Nucleus accumbens (tissue), 56 donors: ENCODE measurements at places on chromosomes 6 and 20.

DNA sequence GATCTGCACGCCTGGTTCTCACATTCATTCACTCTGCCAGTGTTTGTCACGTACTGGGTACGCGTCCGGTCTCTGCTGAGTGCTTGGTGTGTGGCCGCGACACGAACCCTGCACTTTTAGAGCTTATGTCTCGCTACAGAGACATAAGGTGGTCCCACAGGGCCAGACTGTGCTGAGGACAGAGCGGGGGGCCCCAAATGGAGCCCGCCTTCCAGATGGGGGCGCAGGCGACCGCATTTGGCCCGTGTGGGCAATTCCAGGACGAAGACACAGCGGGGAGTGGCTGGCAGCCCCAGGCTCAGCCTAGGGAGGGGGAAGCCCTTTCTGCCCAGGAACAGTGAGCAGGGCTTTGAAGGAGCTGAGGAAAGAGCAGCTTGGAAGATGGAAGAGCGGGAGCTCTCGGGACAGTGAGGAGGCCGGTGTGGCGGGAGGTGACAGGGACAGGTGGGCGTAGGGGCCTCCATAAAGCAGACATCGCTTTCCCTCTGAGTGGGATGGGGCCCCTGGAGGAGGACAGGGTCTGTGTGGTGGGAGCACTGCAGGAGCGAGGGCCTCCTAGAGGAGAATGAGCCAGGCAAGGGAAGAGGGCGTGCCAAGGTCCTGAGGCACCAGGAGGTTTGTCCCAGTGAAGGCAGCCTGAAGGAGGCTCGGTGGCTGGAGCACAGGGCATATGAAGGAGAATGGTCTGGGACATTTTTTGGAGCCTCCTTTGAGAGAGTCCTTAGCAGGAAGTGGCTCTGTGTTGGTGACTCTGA, 7.8 kb upstream of the MTG2 start:
- no peak for DNase-seq

DNA sequence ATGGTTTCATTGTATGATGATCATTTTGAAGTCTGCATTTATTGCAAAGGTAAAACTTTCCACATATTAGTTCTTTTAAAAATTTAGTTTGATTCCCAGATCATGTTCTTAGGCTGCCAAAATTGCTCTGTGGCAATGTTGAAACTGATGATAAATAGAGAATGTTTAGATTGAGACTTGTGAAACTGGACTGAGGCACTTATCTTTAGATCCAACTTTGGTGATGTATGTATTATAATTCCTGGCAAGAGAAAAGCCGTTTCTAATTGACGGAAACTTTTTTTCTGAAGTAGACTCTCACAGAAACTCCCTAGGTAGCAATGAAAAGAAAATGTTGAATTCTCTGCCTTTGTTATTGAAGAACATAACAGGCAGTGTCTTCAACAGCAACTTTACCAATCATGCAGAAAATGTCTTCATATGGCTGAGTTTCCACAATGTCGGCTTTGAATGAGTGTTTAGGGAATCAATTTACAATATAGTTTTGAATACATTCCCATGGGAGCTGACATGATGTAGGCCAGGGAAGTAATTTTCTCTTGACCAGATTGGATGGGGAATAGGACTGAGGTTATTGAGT, 456.2 kb downstream of the CD109 start:
- DNase-seq: no peak

- DNase-seq: peak; percentile 0
Observed at GRCh38 chr20:15708984-15709598, 864.2 kb downstream of the KIF16B start.

DNA sequence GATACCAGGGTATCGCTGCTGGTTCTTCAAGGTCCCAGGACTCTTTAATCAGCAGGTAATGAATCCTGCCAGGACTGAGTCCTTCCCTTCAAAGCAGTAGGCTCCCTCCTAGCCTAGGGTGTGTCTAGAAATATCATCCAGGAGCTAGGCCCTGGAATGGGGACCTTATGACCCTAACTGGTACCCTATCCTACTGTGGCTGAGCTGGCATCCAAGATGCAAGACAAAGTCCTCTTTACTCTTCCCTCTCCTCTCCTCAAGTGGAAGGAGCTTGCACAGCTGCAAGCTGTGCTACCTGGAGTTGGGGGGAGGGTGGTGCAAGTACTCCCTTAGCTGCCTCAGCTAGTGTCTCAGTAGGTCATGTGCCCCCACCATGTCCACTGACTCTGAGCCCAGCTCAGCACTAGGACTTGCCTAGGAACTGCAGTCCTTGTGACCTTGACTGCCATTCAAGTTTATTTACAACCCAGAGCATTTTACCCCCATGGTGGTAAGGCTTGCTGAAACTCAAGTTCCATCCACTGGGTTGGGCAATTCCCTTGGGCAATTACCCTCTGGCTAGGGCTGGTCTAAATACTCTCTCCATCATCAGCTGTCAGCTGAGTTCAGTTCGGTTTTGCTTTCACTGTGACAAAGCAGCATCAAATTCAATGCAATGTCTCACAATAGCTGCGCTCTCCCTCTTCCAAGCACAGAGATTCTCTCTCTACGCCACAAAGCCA, 48.4 kb upstream of the TOP1 start:
- no peak for DNase-seq

DNA sequence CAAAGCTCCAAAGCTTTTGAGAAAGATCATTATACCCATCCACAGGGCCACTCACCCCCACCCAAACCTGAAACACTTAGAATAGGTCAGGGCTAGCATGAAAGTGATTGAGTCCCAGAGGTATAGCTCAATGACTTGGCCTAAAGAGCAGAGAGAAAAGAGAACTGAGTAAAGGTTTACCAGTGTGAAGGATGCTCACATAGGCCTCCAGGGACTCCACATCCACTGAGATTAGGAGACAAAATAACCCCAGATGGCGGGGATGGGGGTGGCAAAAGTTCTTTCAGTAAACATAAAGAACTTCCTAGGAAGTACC, 12.2 kb downstream of the SAYSD1 start:
- no peak for DNase-seq

DNA sequence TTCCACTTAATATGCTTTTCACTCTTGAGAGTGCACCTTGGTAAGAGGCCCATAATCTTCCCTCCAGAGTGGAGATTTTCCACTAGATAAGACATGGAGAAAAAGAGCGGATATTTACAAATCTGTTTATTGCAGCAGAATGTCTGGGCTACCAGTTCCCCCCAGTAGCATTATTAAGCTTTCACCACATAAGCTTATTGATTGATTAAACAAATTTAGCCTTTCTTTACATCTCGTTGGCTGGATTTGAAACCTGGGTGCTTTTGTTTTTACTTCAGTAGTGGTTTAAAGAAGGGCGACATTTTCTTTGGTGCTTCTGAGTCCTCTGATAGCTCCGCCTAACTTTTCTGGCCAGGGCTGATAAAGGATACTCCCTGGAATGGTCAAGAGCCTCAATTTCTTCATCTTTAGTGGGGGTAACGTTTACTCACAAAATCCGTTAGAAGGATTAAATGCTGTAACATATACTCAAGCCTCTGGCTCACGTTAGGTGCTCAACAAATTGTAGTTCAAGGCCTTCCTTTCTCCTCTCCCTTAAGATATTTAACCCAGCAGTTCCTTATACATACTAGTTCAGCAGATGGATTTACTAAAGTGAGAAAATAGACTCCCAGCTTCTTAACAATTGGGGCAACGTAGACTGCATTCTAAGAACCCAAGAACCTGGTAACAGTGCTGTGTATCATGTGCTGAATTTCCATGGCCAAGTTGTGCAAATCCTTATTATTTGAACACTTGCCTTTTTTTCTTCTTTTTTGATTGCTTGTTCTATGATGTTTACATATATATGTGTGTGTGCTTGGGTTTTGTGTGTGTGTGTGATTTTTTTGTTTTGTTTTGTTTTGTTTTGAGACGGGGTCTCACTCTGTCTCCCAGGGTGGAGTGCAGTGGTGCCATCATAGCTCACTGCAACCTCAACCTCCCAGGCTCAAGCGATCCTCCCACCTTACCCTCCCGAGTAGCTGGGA, 91.4 kb downstream of the RREB1 start:
- DNase-seq: no peak

GRCh38 chr20:54688476-54688875, 213.1 kb downstream of the DOK5 start:
- DNase-seq: no peak

DNA sequence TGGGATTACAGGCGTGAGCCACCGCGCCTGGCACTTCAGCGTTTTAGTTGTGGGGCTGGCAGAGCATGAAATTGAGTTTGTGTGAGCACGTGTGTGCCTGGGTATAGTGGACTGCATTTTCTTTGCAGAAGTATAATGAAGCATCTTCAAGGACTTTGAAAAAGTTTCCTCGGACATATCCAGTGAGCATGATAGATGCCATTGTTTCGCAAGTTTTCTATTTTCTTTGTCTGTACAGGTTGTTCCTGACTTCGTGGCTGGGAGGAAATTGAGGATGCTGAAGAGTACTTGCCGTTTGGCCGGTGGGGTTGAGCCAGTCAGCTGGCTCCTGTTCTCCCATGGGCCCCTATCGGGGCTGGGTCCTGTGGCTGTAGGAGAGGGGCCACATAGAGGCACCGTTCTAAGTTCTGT, 55.9 kb downstream of the RREB1 start:
- DNase-seq: no peak

DNA sequence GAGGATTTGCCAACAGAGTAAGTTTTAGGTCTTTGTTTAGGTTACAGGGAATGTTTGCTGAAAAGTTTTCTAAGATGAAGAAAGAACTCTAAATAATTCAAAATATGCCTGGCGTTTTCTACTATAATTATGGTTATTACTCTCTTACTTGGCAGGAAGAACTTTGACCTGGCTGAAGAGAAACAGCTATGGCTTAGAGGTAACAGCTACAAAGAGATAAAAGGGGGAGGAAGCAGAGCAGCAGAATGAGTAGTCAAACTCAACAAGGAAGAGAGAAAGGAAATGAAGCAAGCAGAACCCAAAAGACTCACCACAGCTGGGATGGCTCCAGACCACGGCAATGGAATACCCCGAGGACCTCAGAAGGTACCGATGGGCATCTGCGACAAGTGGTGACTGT, 95.6 kb downstream of the KIF16B start:
- no peak for DNase-seq

- no peak for DNase-seq
Observed at GRCh38 chr20:5893621-5894020, 56.7 kb downstream of the TRMT6 start.

DNA sequence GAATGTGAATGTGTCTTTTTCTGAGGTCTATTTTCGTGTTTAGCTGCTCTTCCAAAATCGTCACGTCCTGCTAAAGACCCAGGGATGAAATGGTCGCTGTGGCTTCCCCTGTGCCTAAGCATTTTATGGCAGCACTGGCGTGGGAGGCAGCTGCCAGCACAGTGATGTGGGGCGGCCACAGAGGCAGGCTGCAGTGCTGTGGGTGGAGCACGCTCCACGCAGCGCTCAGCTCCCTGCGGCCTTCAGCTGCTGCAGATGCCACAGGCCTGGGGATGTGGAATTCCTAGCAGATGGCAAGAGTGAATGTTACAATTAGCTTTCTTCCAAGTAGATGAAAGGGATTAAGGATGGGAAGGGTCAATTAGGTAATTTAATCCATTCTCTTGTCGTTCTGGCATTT, 242.6 kb downstream of the SMOC2 start:
- peak; percentile 19 for DNase-seq

DNA sequence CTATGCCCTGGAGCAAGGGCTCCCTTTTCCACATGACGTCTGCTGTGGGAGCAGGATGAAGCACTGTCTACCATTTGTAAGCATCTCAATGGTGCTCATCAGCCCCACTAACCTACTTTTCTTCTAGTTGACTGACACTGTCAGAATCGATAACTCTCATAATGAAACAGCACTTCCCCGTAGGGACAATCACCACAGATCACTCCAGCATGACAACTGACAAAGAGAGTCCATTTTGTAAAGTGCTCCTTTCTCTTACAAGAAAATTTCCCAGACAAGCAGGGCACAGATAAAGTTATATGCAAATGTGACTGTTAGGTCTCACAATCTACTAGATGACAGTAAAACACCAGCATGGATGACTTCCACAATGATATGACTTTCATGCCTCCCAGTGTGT, 46.4 kb downstream of the HEBP2 start:
- DNase-seq: no peak

GRCh38 chr20:54189630-54190029, 15.8 kb upstream of the CYP24A1 start:
- DNase-seq: no peak

GRCh38 chr20:61720348-61720696, 345.4 kb downstream of the TAF4 start:
- no peak for DNase-seq

DNA sequence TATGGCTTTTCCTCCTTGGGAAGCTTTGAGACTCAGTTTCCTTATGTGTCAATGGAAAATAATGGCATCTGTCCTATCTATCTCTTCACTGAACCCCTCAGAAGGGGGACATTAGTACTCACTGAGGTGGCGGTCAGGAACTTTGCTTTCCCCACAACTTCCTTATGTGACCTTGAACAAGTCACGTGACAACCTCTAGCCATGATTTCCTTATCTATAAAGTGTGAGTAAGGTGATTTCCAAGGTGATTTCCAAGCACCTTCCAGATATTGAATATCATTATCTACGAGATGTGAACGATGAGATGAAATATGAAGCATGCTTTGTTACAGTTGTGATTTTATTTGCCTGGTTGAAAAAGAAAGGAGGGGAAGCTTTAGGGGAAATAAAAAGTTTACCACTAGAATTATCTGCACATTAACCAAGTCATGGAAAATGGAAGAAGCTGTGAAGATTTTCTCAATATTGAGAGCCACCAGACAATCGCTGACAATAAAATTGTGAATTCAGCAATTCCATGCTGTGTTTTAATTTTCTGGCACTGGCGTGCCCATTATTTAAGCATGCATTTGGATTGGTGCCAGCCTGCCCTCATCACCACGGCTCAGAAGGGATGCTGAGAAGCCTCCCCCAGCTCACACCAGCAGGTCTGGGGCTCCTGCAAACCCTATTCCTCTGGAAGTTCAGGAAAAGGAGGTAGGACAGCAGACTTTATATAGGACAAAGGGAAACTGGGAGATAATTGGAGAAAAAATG, 255.3 kb downstream of the CD83 start:
- no peak for DNase-seq

DNA sequence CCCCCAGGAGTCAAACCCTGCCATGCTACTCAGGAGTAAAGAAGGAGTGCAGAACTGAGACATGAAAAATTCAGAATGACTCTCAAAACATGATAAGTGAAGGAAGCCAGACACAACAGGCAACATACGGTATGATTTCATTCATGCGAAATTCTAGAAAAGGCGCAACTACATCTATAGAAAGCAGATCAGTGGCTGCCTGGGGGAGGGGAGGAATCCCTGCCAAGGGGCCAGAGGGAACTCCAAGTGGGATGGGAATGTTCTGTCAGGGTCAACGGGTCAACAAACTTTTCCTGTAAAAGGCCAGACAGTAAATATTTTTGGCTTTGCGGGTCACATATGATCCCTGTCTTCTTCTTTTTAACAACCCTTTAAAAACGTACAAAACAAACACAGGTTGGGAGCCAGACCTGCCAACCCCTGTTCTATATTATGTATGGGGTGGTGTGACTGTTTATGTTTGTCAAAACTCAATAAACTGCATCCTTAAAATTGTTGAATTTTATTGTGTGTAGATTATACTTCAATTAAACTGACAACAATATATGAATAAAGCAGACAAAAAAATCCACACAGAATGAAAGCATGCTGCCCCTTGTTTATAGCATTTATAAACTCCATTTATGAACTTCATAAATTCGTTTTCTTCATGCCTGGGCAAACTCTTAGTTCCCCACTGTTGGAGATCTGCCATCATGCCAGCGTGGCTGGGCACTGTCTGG, 56.6 kb upstream of the TRAF3IP2 start:
- DNase-seq: no peak
